ENCODE measurements at places on chromosomes 12 and 14. TPM values are rescaled to one million over a fixed set of nuclear protein-coding genes. Genes with fewer than 3 reads are reported as not detected.

GRCh38 chr12:66744956-66745383, 66.1 kb upstream of the GRIP1 start:
- DNase-seq, result no peak

The HHIPL1 gene
- 3.2 TPM for total RNA-seq

- no peak for DNase-seq
Observed at GRCh38 chr12:64864319-64864718, 39.9 kb downstream of the TBC1D30 start.

The INHBE gene
- total RNA-seq, result not detected

GRCh38 chr12:125983094-125983783, 918.0 kb downstream of the AACS start:
- peak; percentile 35 for DNase-seq

The GYS2 gene
- total RNA-seq, result not detected

The GALNT16 gene
- total RNA-seq, result 6.4 TPM

DNA sequence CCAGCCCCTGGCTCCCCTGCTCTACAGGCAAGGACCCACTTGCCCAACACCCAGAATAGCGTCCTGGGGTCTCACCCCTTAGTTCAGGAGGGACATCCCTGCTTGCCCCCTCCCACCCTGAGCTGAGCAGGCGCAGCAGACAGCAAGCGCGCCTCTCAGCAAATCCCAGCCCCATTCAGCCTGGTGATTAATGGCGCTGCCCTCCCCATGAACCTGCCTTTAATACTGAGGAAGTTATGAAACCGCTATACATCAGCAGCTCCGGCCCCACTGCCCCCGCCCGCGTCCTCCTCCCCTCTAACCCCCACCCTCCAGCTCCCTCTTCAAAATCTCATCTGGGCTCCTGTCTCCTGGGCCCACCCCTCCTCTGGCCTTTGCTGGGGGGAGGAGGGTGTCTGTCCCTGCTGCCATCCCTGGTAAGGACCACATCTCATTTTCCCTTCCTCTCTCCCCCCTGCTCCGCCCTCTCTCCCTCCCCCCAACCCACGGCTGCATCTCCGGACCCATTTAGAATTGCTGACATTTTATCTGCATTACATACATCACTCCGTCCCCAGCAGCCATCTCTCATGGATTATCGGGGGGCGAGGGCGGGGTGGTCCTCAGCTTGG, 7.1 kb upstream of the SMUG1 start:
- no peak for DNase-seq

GRCh38 chr14:89807892-89808291, 146.6 kb downstream of the EFCAB11 start:
- no peak for DNase-seq

The NEUROD4 gene
- total RNA-seq, result not detected

DNA sequence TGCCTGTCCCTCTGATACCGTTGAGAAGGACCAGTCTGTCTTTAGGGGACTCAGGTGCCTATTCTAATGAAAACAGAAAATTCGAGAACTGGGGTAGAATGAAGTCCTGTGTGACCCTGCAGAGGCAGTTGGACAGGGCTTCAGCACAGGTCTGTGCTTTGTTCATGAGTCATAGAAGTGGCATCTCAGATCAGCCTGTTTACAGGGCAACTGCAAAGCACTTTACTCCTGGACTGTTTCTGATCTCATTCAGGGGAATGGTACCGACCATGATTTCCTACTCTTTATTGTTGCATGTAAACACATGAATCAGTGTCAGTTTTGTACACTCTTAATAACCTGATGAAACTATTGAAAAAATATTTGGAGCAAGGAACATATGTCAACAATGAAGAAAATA, 1517.0 kb downstream of the AACS start:
- no peak for DNase-seq

DNA sequence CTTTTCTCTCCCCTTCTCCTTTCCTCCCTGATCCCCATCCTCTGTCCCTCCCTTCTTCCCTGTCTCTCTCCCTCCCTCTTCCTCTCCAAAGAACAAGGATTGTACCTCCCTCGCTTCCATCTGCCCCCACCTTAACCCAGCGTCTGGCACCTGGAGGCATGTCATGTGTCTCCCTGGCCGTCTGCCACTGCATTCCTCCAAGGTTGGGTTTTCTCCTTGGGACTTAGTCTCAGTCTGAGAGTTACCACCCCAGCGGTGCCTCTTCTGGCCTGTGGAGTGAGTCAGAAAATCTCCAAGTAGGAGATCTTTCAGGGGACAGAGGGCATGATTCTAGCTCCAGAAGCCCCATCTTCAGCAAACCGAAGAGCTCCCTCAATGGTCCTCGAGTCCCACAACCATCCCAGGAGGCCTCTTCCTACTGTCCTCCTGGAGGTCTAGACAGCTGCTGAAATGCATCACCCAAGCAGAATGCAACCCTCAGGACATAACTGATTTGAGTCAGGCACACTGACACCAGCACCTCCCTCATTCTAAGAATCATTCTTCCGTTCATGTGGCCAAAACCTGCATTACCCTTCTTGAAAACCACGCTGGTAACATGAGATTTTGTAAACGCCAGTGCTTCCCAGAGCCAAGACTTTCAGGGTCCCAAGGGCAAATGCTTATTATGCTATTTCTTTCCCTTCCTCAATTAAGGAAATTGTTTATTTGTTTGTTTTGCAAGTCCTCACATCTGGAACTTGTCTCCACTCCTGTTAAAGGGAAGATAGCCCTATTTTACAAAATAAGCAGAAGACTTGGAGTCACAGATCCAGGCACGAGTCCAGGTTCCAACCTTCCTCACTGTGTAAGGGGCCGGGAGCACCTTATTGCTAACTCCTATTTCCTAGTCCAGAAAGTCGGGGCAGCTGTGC, 463.2 kb downstream of the BCL11B start:
- DNase-seq, result no peak

- DNase-seq, result no peak
Observed at GRCh38 chr12:23834076-23834475, 115.4 kb downstream of the SOX5 start.

GRCh38 chr14:50762001-50762930, 68.7 kb downstream of the NIN start:
- DNase-seq, result no peak
